ENCODE measurements at places on chromosomes 16 and 17.

GRCh38 chr17:7910281-7910680, 5.8 kb downstream of the RNF227 start:
- no peak for DNase-seq

DNA sequence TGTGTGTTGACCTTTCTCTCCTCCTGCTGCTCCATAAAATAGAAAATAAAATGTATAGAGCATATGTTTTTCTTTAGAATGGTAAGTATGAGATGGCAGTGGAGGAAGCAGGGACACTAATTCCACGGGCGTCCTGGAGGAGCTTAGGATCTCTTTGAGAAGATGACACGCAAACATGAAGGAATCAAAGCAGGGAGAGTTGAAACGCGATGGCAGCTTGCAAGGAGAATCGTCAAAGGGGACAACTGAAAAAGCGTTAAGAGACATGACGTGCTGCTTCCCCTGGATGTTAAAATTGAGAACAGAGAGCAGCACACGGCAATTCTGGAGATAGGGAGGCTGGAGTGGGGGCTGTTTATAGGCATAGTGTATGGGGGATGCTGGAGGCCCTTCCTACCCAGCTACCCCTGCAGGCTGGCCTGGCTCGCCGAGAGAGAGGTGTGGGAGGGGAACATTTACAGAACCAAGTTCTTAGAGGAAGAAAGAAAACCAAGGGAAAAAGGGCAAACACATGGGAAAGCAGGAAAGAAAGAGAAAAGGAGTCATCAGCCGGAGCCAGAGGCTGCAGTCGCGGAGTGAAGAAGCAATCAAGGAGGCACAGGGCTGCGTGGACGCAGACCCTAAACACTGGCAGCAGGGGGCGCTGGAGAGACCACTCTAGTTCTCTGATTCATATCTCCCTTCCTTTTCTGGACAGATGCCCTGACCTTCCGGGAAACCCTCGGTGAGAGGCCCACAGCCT, 55.8 kb downstream of the MYH13 start:
- DNase-seq: peak; percentile 73

- no peak for DNase-seq
These were observed 15.1 kb downstream of the FA2H start for GRCh38 chr16:74759564-74759963.

GRCh38 chr16:8756755-8757154, 40.7 kb downstream of the TMEM186 start:
- no peak for DNase-seq

GRCh38 chr17:60396412-60396811, 4.5 kb upstream of the USP32 start:
- DNase-seq: no peak

- peak; percentile 86 for DNase-seq
These were observed 471.6 kb downstream of the SOX9 start for GRCh38 chr17:72592242-72592966.
